ENCODE measurements at places on chromosomes 12 and 14.
A peak's percentile ranks its signal among the peaks of the same experiment; 100 is the strongest.

DNA sequence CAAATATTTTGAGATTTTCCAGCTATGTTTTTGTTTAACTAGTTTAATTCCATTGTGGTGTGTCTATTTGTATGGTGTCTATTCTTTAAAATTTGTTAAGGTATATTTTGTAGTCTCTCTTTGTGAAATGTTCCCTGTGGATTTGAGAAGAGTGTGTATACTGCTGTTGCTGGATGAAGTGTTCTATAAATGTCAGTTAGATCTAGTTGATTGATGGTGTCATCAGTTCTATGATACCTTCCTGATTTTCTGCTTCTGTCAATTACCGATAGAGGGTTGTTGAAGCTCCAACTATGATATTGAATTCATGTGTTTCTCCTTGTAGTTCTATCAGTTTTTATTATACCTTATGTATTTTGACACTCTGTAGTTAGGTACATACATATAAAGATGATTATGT is 53.1 kb downstream of the FUT8 start:
- no peak for DNase-seq

DNA sequence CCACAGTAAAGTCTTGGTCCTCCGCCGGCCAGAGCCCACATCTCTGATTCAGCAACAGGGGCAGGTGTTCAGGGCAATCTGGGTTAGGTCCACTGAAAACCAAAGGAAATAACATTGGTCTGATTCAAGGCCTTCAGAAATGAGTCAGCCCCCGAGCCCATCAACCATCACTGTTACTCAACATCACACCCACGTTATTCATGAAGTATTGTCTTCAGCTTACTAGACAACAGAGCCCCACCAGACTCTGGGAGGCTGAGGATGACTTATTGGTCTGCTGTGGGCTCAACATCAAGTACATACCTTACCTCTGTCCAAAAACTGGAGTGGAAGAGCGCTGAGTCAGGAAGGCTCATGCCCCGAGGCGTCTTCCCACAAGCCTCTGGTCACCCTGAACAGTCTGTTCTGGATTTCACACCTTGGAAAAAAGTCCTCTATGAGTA is 97.5 kb downstream of the ZFP36L1 start:
- peak; percentile 99 for DNase-seq

DNA sequence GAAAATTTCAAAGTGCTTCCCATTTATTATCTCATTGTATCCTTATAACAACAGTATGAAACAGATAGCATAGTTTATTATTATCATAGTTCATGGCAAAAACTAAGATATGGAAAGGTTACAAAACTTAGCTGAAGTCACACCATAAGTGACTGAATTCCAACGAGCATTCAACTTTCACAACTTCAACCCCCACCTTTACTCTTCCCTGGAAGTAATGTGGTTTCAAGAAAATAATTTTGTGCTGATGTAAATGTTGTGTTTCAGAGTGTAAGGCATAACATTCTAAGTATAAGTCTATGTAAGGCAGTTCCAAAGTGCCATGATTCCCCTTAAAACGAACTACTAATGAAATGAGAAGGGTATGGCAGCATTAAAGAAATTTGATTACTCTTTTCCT is 454.5 kb downstream of the BCAT1 start:
- DNase-seq = no peak

- no peak for DNase-seq
Measured at GRCh38 chr14:46964378-46964777, 312.8 kb upstream of the RPL10L start.

- DNase-seq = peak; percentile 76
Measured at GRCh38 chr12:98399532-98399931, 115.9 kb upstream of the TMPO start.

GRCh38 chr12:130818272-130818634 is 20.8 kb downstream of the STX2 start:
- DNase-seq = no peak

DNA sequence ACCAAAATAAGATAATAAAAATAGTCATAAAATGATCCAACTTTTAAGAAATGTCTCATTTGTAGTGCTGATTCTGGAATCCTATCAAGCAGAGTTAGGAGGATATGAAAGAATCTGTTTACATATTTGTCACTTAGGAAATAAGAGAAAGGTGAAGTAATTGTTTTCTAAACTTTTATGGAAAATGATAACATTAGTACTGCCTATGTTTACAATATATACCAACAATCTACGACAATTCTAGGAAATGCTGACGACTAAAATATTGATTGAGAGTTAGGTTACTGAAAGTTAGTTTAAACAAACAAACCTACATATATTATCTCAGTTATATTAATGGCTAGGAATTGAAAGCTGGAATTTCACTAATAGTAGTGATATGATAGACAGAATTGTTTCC is 18.0 kb downstream of the TSPAN19 start:
- DNase-seq = no peak

DNA sequence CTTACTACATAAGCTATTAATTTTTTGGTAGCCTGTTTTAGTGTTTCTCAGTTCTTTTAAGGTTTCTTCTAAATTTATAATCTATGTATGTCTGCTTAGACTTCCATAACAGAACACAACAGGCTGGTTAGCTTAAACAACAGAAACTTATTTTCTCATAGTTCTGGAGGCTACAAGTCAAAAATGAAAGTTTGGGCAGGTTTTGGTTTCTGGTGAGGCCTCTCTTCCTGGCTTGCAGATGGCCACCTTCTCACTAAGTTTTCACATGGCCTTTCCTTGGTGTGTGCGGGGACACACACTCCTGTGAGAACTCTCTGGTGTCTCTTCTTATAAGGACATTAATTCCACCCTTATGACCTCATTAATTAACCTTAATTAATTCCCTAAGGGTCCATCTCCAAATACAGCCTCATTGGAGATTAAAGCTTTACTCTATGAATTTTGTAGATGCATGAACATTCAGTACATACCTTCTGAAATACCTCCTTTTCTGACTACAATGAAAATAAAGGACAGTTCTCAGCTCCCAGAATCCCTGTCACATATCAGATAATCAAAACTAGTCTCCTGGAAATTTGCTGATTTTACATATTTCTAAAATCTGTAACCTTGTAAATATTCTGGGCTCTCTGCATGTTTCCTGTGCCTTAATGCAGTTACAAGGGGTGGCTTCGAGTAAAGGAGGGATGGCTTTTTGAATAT is 23.2 kb upstream of the BMAL2 start:
- no peak for DNase-seq

DNA sequence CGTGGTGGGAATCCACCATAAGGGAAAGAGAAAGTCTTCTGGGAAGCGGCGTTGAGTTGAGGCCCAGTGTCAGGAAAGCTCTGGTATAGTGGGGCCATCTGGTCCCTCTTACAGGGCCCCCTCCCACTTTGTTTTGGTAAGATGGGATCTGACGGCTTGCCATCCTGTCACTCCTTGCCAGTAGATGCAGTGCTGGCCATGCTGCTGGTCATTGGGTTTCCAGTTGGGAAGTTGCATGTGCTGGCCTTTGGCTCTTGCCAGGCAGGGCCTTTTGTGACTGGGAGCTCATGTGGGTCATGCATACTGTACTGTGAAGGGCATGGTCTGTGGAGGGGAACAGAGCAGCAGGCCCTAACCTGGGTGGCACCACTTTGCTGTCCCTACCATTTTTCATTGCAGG is 3.8 kb downstream of the TRAF3 start:
- no peak for DNase-seq

DNA sequence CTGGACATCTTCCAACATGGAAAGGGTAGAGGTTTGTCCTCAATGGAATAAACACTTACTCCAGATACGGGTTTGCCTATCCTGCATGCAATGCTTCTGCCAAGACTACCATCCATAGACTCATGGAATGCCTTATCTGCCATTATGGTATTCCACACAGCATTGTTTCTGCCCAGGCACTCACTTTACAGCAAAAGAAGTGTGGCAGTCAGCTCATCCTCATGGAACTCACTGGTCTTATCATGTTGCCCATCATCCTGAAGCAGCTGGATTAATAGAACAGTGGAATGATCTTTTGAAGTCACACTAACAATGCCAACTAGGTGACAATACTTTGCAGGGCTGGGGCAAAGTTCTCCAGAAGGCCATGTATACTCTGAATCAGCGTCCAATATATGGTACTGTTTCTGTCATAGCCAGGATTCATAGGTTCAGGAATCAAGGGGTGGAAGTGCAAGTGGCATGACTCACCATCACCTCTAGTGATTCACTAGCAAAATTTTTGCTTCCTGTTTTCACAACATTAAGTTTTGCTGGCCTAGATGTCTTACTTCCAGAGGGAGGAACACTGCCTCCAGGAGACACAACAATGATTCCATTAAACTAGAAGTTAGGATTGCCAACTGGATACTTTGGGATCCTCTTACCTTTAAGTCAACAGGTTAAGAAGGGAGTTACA is 140.4 kb downstream of the SLC35F4 start:
- peak; percentile 47 for DNase-seq

DNA sequence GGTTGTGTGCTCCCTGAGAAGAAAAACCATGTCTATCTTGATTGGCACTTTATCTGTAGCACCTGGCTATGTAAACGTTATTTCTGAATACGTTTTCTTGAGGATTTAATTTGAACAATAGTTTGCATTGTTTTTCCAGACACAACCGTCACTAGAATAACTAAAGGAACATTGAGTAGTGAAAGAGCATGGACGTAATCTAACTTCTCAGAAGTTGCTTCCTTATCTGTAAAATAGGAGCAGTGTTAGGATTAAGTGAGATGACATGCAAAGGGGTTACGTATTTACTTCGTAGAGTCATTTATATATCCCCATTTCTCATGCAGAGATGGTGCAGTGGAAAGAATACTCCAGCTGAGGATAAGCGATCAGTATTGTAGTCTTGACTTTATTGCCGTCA is 8.1 kb downstream of the AEBP2 start:
- DNase-seq = no peak

DNA sequence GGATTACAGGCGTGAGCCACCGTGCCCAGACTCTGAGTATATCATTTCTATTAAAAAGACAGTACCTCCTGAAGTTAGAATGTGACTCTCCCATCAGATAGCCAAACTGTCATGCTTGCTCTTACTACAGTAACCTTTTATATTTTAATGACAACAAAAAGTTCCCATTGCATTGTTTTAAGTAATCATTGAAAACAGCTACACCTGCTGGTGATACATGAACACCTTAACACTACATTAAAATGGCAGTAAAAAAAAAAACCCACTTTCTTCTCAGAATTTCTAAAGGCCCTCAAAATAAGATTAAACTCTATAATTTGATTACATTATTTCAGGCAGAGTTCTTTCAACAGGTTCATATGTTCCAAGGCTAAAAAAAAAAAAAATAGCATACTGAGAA is 76.7 kb downstream of the SH2B3 start:
- DNase-seq = no peak
